Posterior cingulate gyrus (tissue), 11 donors: ENCODE measurements at places on chromosomes 16 and 17.

DNA sequence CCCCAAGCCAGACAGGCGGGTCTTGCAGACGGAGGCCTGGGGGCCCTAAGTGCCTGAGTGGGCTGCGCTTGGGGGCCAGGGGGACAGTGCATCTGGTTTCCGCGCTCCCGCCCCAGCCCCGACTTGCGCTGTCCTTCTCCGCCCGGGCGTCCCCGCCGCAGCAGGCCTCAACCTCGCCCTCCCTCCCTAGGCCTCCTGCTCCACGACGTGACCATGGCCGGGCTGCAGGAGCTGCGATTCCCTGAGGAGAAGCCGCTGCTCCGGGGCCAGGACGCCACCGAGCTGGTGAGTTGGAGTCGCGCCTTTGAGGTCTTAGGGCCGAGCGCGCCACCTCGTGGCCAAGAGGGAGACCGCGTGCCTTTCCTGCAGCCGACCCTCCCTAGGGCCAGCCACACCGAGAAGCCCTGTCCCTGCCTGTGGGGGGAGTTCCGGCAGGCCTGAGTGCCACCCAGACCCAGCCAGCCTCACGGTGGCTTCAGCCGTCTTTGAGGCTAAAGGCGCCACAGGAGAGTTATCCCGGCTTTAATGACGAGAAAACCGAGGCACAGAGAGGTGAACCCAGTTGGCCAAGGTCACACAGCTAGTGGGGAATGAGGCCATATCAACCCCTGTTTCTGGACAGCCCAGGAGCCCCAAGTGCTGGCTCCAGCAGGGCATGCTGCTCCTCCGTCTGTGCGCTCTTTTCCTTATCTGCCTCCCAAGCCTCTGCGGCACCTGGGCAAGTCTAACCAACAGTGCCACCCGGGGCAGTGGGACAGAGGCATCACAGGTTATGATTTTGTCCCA is 12.2 kb upstream of the NDRG4 start:
- peak; percentile 96 for DNase-seq

DNA sequence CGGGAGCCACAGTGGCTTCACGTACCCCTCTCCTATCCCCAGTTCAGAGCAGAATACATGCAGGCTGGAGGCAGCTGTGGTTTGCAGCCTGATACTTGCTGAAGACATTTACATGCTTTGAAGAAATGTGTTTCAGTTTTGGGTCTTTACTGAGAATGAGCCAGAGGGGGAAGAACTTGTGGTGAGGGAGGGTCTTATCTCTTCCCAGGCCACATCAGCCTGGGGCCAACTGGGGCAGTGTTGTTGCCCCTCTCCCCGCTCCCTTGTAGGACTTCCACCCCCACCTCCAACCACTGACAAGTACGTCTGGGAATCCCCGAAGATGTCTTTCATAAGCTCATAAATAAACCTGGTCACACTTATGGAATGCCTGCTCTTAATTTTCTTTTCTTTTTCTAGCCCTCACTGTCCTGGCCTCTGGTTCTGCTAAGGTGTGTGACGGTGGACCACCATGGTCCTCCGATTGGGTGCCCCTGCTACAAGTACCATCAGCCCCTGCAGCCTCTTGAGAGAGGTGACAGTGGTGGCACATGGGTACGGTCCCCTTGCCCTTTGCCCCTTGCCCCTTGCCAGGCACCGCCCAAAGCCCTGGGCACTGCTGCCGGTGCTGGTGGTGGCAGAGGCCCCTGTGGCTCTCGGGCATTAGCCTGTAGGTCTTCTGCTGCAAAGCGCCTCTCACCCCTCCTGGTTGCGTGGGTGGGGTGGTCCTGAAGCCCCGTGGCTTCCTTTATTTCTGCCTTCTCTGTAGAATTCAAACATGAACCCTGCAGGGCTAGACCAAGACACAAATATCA is 144.8 kb upstream of the RPH3AL start:
- DNase-seq = peak; percentile 43

DNA sequence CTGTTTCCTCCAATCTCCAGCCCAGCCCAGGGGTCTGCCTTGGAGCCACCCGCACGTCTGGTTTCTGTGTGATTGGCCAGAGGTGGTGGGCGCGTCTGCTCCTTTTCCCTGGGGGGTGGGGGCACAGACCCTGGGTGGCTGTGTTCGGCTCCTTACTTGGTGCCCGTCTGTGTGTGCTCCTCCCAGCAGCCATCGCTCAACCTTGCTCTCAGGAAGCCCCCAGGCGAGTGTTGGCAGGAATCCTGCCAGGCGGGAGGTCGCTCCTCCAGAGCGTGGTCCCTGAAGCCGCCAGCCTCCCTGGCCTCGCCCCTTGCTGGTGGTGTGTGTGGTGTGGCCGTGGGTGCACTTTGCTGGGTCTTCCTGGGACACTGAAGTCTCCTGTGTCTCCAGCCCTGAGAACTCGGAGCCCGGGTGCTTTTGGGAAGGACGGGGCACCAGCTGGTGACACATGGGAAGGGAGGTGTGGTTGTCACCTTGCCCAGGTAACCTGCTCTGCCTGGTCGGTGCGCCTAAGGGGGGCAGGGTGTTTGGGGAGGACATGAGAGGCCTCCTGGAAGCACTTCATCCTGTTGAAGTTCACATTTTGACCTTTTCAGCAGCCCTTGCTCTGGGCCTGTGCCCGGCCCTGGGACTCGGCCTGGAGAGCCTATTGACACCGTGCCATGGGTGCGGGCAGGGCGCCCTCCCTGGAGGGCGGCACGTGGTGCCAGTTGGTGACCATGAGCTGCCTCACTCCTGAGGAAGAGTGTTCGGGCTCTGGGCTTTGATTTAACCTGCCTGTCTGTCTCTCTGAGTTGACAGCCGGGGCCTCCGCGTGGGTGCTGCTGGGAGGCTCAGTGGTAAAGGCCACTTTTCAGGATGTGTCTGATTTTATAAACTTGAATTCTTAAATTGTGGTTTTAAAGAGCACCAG is 49.0 kb upstream of the ZNF750 start:
- DNase-seq = no peak

- DNase-seq = no peak
Measured at GRCh38 chr17:82012640-82013295, 9.9 kb downstream of the CENPX start.

GRCh38 chr17:39325528-39326240 is 75.7 kb downstream of the FBXL20 start:
- DNase-seq = no peak

DNA sequence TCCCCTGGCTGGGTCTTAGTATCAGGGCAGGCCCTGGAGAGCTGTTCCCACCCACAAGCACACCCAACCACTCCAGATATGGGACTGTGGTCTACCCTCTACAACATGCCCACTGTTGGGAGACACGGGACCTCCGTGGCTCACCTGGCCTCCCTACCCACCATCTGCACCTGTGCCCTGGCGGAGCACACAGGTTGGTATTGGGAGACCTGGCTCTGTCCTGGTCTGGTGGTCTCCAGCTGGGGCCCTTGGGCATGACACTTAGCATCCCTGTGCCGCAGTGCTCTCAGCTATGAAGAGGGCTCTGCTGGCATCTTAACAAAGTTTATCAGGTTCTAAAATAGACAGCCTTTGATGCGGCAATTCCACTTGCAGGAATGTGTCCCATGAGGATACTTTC is 5.8 kb downstream of the C16orf95 start:
- no peak for DNase-seq

DNA sequence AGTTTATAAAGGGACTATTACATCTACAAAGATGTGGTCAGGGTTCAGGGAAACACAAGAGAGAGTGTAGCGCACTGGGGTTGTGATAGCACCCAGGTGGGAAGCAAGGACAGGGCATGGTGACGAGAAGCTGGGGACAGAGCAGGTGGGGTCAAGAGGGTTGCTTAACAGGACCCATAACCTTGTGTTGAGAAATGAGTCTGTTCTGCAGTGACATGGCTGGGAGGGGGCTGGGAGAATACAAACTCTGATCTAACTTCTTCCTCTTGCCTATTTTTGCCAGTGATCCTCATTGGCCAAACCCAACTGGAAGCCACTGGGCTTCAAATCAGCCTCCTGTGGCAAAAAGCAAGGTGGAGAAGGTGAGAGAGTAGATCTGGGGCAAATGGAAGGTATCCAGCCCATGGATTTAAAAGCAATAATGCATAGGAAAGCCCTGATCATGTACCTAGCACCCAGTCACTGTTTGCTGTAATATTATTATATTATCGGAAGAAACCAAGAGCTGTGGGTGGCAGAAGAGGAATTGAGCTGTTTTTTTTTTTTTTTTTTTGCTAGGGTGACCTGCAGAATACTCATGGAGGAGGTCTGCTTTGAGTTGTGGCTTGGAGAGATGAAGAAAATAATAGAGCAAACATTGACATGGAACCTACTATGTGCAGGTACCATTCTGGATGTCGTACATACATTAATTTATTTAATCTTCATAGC is 76.9 kb upstream of the ZFHX3 start:
- DNase-seq = no peak

GRCh38 chr17:61404913-61405685 is 5.5 kb downstream of the TBX2 start:
- DNase-seq = peak; percentile 55

DNA sequence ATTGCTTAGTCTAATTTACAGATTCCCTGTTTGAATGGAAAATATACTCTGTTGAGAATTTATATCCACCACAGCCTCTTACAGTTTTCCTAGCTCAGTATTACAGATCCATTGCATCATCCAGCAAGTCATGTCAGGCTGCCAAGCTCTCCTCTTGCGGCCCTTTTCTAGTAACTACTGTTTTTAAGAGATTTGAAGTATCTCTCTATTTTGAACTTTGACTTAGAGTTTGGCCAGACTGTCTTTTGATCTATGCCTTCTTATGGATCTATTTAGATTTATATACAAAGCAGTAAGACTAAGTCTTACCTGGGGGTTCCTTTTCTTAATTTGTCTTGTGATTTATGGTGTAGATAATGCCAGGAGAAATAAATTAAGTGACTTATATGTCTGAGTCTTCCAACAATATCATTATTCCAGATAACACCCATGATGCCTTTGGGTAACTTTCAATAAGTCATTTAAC is 53.1 kb upstream of the ABCC11 start:
- DNase-seq = no peak

DNA sequence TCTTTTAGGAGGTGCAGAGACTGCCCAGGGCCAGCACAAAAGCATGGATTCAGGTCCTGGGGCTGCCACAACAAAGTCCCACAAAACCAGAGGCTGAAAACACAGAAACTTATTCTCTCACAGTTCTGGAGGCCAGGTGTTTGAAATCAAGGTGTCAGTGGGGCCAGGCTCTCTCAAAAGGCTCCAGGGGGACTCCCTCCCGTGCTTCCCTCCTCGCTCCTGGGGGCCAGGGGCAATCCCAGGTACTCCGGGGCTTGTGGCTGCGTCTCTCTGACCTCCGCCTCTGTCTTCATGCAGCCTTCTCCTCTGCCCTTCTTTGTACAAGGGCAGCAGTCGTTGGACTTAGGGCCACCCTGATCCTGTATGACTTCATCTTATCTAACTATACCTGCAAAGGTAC is 8.3 kb upstream of the RBFOX3 start:
- peak; percentile 10 for DNase-seq

DNA sequence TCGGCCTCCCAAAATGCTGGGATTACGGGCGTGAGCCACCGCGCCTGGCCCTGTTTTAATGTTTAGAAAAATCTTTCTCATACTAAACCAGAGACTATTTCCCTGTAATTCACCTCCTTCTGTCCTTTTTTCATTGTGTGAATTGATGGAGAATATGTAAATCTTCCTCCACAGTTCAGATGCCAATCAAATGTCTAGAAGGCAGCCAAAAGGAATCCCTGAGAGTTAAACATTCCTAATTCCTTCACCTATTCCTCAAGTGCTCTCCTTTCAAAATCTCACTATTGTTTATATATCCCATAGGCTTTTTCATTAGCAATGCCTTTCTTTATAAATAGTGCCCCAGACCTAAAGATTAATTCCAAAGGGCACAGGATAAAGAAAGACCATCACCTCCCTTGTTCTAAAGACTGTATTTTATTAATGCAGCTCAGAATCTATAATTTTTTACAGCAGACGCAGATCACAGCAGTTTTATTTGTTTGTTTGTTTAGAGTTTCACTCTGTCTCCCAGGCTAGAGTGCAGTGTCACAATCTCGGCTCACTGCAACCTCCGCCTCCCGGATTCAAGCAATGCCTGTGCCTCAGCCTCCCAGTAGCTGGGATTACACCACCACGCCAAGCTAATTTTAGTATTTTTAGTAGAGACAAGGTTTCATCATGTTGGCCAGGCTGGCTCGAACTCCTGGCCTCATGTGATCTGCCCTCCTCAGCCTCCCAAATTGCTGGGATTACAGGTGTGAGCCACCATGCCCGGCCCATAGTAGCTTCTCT is 30.5 kb downstream of the COPZ2 start:
- no peak for DNase-seq

DNA sequence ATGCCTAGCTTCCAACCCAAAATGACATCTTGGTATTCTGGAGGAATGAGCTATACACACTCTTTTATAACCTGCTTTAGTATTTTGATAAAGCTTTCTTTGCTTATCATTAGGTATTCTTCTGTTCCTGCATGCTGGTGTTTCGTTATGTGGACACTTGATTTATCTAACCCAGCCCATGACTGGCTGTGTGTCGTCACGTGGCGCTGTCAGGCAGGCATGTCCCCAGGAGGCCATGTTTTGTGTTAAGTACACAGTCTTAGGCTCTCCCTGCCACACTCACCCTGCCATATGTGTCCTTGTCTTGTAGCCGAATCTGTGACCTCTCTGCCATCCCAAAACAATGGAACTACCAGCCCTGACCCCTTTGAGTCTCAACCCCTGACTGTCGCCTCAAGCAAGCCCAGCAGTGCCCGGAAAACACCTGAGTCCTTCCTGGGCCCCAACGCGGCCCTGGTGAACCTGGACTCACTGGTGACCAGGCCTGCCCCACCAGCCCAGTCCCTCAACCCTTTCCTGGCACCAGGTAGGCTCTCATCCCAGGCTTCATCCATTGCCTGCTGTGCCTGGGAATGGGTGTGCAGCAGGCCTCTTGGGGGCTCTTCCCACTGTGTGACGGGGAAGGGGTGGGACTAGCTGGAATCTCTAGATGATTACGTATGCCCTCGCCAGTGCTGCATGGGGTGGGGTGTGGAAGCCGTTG is 30.8 kb downstream of the B9D1 start:
- no peak for DNase-seq

- DNase-seq = peak; percentile 40
Measured at GRCh38 chr17:7114875-7115614, 423 bp upstream of the ASGR2 start.

GRCh38 chr17:62919388-62919787 is 46.6 kb upstream of the TANC2 start:
- DNase-seq = no peak

DNA sequence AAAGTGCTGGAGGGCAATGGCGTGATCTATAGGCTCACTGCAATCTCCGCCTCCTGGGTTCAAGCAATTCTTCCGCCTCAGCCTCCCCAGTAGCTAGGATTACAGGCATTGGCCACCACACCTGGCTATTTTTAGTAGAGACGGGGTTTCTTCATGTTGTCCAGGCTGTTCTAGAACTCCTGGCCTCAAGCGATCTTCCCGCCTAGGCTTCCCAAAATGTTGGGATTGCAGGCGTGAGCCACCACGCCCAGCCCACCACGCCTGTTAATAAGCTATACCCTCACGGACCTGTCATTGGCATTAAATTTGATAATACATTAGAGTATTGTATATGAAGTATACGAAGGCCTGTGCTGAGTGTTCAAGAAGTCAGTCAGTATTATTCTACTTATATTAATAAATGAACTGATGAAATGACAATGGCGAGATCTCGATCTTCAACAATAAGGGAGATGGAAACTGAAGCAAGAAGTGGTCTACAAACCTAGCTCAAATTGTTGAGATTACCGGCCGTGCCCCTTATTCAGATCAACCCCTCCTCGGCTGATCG is 818 bp upstream of the BCAS3 start:
- no peak for DNase-seq
